OCI-M1 (cell line): ENCODE measurements at places on chromosomes 11 and 22.

- DNase-seq, result peak; percentile 54
These were observed 303.5 kb upstream of the PDGFD start for GRCh38 chr11:104467404-104467803.

DNA sequence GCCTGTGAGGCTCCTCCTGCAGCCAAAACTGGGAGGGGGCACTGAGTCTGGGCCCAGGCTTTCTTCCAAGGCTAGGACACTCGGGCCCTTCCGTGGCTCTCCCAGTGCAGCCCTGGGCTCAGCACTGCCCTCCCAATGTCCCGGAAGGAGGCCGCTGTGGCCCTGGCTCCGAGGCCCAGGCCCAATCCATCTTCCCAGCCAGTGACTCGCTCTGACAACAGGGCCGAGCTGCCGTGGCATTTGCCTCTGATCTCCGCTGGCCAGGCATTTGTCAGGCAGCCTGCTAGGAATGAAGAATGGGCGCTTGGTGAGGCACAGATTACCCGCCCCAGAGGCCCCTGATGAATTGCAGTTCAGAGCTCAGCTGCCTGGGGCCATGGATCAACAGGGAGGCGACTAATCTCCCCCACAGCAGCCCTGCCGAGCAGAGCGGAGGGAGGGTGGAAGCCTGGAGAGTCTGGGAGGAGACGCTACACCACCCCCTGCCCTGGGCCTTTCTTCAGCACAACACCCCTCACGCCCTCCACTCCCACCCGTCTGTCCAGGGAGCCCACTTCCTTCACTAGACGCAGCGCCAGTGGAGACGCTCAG is 8.3 kb downstream of the FXYD2 start:
- DNase-seq, result no peak

- peak; percentile 53 for DNase-seq
These were observed 7.7 kb upstream of the TCF20 start for GRCh38 chr22:42277988-42278776.

DNA sequence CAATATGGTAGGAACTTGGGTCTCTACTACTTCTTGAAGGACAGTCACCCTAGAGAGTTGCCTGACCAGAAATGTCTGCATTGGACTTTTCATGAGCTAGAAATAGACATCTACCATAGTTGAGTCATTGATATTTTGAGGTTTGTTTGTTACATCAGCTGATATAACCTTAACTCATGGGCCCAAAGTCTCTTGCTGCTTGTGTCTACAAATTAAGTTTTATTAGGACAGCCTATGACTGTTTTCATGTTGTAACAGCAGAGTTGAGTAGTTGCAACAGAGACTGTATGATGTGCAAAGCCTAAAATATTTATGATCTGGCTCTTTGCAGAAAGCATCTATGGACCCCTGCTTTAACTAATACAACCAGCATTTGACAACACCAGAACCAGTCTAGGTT is 155.3 kb downstream of the MIAT start:
- no peak for DNase-seq

DNA sequence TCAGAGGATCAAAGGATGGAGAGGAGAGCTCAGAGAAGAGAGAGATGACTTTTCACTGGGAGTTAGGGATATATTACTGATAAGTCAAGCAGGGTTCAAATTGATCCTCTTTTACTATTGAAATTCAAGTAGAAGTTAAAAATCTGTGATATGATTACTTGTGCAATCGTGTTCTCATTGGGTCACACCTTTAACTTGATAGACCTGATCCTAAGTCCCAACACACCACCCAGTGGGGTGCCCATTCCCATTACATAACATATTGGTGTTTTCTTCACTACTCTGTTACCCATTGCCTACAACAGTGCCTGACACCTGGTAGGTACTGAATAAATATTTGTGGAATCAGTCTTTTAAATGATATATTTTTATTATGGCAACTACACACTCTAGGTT is 66.4 kb upstream of the PICALM start:
- no peak for DNase-seq

DNA sequence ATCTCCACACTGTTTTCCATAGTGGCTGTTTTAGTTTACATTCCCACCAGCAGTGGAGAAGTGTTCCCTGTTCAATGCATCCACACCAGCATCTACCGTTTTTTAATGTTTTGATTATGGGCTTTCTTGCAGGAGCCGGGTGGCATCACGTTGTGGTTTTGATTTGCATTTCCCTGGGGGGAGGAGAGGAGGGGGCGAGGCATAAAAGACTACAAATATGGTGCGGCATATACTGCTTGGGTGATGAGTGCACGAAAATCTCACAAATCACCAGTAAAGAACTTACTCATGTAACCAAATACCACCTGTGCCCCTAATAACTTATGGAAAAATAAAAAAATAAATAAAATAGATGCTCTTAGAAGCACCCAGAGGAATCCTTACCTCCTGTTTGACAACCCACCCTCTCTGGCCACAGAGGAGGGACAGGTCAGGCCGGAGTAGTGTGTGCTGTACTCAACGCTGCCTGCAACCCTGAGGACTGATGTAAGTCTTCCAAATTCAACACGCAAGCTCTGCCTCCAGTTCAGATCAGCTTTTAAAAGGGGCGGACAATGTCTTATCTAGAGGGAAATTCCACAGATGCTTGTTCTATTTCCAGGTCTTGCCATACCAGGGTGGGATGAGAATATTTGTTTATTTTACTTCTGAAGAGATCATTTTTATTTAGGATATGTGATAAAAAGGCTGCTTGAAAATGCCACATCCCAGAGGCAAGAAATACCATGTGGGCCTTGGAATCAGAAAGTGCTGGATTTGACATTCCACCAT is 329.6 kb upstream of the B3GAT1 start:
- DNase-seq, result no peak

GRCh38 chr11:2139621-2140337 is 590 bp upstream of the IGF2 start:
- DNase-seq, result no peak

DNA sequence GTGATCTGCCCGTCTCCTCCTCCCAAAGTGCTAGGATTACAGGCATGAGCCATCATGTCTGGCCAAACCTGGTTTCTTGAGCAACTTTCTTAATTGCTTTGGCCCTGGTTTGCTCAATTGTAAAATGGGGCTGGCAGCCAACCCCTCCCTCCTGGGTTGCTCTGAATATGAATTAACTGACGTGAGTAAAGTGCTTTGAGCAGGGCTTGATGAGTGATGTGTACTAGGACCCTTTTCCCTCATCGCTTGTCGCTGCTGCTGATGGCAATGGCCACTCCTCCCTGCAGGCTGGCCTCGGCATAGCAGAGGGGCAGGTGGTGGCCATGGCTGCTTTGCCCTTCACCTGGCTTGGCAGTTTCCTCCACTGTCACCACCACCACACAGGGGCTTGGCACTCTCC is 41.5 kb downstream of the RNF141 start:
- no peak for DNase-seq

GRCh38 chr11:119115484-119116234 is 5.7 kb upstream of the HINFP start:
- no peak for DNase-seq

DNA sequence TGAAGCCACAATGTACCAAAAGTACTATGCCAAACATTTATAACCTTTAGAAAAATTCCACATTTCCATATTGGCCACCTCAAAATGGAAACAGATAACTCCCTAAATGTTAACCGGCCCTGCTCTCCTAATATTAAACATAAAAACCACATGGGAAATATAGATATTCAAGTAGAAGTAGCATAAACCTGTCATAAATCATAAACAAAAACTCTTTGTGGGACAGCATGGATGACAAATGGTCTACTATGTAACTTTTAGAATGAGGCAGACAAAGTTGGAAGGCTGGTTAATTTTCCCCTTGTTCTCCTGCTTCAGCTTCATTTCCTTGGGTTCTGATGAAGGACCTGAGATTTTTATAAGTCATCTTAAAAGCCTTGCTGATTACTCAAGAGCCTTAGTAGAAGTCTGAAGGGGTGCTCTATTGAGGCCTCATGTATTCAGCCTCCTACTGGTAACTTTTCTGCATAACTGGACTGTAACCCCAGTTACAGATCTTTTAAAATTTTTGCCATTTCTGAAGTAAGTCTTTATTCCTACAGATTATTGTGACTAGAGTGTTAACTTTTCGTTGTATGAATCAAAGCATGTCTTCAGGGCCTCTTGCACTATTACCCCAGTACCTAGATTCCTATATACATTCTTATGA is 116.4 kb downstream of the STIM1 start:
- peak; percentile 11 for DNase-seq

GRCh38 chr22:39308614-39309363 is 10.6 kb downstream of the RPL3 start:
- DNase-seq, result peak; percentile 53

- no peak for DNase-seq
These were observed 13.6 kb downstream of the ATG2A start for GRCh38 chr11:64903291-64903833.

GRCh38 chr22:32380991-32381390 is 23.3 kb downstream of the RFPL3 start:
- DNase-seq, result no peak

- no peak for DNase-seq
These were observed 726 bp downstream of the RTN4RL2 start for GRCh38 chr11:57460758-57461749.

GRCh38 chr11:6611092-6611962 is 689 bp downstream of the TAF10 start:
- DNase-seq, result peak; percentile 43

DNA sequence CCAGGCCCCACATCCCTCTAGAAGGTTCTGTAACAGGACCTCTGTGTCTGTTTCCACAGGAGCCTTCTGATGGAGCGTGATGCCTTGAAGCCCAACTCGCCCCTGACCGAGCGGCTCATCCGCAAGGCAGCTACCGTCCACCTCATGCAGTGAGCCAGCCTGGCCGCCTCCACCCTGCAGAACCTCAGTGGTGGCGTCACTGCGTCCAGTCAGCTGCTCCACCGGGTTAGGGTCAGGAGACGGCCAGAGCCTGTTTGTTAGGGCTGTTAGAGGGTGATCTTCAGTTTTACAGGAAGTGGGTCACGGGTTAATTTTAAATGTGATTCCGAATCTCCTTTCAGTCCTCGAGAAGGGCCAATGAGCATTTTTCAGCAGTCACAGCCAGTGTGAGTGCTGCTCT is 3.9 kb upstream of the GTSE1 start:
- DNase-seq, result no peak

GRCh38 chr11:64357904-64358535 is 942 bp upstream of the RPS6KA4 start:
- no peak for DNase-seq

- no peak for DNase-seq
These were observed 1.1 kb downstream of the GVQW3 start for GRCh38 chr11:76382209-76382608.

DNA sequence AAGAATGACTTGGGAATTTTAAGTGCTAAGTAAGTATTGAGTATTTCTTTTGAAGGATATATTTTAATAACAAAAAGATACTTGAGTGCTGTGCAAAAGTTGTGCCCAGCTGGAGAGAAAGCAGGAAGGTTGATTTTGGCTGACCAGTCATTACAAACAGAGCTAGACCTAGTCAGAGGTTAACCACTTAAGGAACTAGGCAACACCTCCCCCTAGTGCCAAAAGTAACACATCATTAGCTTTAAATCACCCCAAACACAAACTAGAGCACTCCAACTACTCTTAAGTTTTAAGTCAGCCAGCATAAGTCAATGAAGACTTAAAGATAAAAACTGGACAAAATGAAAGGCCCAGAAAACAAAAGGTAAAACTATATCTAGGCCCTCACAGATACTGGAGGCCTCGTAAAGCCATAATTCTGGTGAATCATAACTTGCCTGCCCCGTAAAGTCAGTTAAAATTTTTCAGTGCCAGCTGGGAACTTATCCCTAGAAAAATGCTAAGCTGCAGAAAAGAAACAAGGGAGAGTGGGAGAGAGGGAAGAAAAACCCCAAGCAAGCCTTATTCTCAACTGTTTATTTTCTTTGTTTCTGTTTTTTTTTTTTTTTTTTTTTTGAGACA is 4.6 kb downstream of the TMEM9B start:
- peak; percentile 87 for DNase-seq

DNA sequence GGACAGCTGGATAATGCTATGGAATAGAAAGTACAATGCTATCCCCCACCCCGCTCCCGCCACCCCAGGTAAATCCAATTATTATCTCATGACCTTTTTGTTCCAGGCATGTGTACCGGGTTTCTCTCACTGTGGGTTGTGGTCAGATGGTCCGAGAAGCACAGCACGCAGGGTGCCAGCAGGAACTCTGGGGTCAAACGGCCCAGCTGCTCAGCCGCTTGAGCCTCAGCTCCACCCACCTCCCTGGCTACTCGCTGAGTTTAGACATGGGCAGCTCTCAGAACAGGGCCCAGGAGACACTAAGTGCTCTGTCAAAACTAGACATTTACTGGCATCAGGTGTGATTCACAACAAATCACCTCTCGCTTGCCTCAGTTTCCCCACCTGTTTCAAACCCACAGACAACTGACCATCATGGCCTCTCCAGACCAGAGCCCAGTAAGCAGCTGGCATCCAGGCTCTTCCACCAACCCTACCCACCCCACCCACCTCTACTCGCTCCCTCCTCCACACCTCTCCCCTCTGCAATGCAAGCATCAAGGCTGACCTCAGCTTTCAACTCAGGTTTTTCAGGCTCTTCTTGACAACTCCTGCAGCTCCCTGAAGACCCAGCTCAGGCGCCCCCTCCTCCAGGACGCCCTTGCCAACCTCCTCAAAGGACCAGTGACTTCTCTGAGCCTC is 13.0 kb upstream of the MFNG start:
- no peak for DNase-seq

DNA sequence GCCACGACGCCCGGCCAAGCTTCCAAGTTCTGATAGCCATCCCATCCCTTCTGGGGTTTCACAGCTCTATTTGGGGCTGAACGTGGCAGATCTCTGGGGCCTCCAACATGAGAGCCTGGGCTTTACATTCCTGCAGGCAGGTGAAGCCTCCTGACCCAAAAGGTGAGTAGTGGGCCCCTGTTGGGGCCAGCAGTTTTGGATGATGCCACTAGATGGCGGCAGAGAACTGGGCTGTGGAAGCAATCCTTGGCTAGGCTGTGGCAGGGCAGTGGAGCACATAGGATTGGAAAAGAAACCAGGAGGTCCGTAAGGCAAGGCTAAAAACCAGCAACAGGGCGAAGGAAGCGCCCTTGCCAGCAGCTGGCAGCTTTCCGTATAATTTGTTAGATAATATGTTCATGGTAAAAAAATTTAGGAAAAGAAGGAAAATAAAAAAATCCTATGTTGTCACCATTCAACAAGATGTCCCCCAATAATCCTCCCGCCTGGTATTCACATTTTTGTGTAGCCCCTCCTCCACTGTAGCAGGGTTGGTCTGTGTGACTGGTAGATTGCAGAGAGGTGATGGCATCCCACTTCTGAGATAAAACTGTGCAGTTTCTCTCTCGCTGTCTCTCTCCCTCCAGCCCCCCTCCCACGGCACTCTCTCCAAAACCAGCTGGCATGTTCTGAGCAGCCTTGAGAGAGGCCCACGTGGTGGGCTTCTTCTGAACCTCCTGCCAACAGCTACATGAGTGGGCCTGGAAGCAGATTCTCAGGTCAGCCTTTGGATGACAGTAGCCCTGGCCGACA is 43.6 kb upstream of the OR4B1 start:
- peak; percentile 81 for DNase-seq

DNA sequence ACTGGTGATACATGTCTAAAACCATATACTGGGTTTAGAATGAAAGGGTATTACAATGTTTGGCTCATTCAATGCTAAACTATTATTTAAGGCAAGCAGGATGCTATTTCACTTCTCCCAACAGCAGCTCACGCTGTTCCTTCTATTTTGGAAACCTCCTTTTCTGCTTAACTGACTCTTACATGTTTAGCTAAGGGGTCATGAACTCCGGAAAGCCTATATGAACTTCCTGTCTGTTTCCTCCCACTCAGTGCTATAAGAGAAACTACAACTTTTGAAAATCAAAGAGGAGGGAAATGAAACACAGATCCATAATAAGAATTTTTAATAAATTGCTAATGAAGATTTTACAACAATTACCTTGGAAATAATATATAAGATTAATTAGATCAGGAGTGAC is 30.9 kb downstream of the SLC36A4 start:
- DNase-seq, result no peak
